Erythroblast (primary cell): ENCODE measurements at places on chromosomes 7 and 10.
A peak's percentile ranks its signal among the peaks of the same experiment; 100 is the strongest.

- no peak for DNase-seq
Observed at GRCh38 chr7:143735962-143736361, 21.5 kb downstream of the CTAGE6 start.

GRCh38 chr10:101940916-101941315 is 97.3 kb upstream of the KCNIP2 start:
- no peak for DNase-seq

GRCh38 chr10:79220307-79220706 is 127.0 kb upstream of the PPIF start:
- no peak for DNase-seq

DNA sequence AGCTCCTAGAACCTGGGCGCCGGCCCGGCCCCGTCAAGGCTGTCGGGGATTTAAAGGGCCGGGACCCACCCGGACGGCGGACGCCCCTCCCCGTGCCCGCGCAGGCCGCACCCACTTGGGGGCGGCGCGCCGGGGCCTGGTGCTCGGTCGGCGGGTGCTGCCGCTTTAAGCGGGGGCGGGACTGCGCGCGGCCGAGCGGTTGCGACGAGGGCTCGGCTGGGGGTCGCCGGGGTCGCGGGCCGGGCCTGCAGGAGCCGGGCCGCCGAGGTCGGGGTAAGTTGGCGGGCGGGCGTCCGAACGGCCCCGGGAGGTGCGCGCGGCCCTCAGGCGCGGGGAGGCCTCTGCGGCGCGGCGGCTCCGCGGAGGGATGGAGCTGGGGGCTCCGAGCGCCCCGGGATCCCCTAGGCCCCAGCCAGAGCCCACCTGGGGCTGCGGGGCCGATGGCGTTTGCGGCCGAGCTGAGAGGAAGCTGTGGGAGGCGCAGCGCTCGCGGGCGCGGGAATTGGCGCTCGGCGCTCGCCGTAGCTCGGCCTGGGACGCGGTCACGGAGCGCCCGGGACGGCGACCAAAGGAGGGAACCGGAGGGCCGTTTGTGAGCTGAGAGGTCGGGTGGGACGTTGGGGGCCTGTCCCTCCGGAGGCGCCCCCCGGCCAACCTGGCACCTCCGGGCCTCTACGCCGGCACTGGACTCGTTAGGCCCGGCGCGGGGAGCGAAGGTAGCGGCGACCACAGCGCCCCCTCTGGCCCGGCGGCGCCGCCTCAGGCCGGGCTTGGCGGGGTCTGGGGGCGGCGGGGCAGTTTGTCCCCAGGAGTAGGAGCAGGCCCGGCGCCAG is at the start of gene TRRAP:
TRRAP (plus strand) TSS at position 168 of the 833 bp plus-strand sequence. CDS start 2,619 bp downstream, outside the sequence.
- peak; percentile 91 for DNase-seq

DNA sequence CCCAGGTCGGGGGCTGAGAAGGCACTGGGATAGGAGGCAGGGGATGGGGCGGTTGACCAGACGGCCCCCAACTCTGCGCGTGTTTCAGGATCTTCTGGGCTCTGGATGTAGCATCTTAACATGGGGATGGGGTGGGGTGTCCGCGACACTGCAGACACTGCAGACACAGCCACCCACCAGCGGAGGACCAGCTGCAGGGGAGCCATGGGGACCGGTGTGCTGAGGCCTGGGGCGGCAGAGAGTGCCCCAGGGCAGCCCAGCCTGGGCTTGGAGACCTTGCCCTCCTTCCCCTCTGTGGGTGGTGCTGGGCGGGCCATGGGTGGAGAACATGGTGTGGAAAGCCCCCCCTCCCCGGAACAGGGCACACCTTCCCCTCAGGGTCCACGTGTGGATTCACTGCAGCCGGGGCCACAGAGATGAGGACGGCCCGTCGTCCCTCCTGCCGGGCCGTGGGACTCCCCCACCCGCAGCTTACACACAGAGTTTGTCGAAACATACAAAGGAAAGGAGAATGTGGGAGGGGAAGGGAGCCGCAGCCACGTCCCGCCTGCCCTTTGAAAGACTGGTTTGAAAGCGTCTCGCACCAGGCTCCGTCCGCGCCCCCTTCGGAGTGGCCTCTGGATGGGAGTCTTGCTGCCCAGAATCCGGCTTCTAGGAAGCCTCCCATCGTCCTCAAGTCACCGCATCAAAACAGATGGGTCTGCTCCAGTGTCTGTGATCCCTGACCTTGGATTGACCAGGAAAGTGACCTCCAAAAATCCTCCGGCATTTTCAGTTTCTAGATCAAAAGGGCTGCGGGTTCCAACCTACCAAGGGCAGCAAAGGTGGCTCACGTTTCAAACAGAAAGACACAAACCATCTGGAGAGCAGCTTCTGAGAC is 91.5 kb upstream of the TCERG1L start:
- DNase-seq, result no peak

GRCh38 chr10:96124230-96125141 is 5.6 kb upstream of the ZNF518A start:
- DNase-seq, result peak; percentile 16

- no peak for DNase-seq
Observed at GRCh38 chr7:70137126-70137525, 538.9 kb downstream of the AUTS2 start.

DNA sequence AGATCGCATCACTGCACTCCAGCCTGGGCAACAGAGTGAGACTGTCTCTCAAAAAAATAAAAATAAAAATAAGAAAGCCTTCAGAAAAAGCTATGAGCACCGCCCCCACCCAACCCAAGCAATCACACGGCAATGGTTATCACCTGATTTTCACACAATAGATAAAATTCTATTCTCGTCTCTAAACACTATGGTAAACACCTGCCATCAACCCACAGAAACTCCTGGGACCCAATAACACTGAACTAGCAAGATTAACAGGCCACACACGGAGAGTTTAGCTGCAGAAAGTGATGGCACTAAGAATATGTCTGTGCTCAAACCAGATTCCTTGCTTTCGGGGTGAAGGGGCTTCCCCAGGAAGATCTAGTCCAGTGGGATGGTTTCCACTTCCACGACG is 173.8 kb downstream of the DIP2C start:
- no peak for DNase-seq

DNA sequence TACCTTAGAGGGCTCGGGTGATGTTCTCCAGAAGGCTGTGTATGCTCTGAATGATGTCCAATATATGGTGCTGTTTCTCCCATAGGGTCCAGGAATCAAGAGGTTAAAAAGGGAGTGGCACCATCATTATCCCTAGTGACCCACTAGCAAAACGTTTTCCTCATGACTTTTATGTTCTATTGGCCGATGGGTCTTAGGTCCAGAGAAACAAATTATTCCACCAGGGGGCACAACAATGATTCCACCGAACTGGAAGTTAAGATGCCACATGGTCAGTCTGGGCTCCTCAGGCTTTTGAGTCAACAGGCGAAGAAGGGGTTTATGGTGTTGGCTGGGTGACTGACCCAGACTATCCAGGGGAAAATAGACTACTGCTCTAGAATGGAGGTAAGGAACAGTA is 256.1 kb downstream of the COBL start:
- peak; percentile 5 for DNase-seq

DNA sequence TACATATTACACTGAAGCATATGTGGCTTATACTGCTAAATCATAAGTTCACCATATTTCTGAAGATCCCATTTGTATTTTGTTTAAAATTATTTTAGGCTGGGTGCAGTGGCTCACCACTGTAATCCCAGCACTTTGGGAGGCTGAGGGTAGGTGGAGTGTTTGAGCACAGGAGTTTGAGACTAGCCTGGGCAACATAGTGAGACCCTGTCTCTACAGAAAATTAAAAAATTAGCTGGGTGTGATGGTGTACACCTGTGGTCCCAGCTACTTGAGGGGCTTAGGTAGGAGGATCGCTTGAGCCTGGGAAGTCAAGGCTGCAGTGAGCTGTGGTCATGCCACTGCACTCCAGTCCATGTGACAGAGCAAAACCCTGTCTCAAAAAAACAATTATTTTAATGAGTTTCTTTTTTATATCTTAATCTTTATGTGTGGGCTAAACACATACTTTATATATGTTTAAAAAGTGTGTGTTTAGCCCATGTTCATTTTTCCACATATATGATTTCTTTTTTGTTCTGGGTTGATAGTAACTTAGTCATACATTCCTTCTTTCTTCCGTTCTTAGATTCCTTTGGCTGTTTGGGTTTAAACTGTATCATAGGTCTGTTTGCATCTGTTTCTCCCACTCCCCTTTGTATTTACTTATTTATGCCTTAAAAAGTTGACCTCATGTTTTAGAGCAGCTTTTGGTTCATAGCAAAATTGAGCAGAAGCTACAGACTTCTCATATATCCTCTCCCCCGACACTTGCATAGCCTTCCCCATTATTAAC is 33.5 kb downstream of the RSBN1L start:
- DNase-seq, result no peak

GRCh38 chr7:71497256-71497946 is 365.5 kb downstream of the GALNT17 start:
- DNase-seq, result no peak

GRCh38 chr7:148815612-148816011 is 68.5 kb downstream of the EZH2 start:
- DNase-seq, result no peak

DNA sequence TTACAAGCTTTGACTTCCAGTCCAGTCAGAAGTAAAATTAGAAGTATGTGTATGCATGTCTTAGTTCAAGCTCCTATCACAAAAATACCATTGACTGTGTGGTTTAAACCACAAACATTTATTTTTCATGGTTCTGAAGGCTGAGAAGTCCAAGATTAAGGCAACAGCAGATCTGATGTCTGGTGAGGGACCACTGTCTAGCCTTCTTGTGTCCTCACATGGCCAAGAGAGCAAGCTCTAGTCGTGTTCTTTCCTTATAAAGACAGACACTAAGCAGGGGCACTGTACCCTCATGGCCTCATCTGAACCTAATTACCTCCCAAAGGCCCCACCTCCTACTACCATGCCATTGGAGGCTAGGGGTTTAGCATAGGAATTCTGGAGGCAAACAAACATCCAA is 41.3 kb upstream of the ARL4A start:
- no peak for DNase-seq

GRCh38 chr7:91843831-91844230 is 36.7 kb downstream of the MTERF1 start:
- DNase-seq, result no peak

- DNase-seq, result no peak
Observed at GRCh38 chr10:129372172-129372571, 94.9 kb upstream of the MGMT start.

DNA sequence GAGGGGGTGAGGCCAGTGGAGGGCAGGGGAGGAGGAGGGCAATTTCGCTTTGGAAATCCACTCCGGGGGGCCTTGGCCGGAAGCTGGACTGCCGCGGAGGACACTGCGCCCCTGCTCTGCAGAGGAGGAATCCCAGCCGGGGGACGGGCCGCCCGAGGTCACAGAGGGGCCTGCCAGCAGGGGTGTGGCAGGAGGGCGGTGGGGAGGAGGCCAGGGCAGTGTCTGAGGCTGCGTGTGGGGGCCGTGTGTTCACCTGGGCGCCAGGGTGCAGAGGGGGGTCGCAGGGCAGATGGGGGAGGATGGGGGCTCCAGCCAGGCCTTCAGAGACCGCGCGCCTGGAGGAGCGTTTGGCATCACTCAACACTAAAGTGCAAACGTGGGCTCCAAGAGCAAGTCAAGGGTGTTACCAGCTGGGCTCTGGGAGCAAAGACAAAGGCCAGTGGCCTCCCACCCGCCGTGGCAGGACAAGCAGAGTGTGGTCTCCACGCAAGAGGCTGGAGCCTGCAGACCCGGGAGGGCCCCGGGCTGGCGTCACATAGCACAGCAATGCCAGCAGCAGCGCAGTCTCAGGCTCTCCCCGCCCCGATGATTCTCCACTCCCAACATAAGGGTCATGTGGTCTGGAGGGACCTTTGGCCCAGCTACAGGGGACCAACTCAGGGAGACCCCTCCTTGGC is 45.3 kb upstream of the DNAJB6 start:
- DNase-seq, result no peak

- DNase-seq, result no peak
Observed at GRCh38 chr7:123539871-123540270, 5.5 kb upstream of the IQUB start.

DNA sequence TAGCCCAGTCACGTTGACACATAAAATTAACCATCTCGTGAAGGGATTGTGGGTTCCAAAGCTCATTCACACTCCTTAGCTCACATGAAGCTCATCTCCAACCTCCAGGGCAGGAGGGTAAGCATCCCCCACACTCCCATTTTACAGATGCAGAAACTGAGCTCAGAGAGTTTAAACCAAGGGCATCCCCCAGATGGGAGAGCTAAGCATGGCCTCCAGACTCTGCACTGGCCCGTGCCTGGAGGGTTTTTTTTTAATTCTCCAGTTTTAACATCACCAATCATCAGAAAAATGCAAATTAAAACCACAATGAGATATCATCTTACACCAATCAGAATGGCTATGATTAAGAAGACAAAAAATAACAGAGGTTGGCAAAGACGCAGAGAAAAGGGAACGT is 53.3 kb upstream of the TCF7L2 start:
- no peak for DNase-seq

- DNase-seq, result no peak
Observed at GRCh38 chr10:103502849-103503660, 9.6 kb downstream of the NEURL1 start.

GRCh38 chr7:234708-235553 is 42.6 kb downstream of the FAM20C start:
- no peak for DNase-seq

- no peak for DNase-seq
Observed at GRCh38 chr10:44473146-44473545, 88.2 kb upstream of the CXCL12 start.

DNA sequence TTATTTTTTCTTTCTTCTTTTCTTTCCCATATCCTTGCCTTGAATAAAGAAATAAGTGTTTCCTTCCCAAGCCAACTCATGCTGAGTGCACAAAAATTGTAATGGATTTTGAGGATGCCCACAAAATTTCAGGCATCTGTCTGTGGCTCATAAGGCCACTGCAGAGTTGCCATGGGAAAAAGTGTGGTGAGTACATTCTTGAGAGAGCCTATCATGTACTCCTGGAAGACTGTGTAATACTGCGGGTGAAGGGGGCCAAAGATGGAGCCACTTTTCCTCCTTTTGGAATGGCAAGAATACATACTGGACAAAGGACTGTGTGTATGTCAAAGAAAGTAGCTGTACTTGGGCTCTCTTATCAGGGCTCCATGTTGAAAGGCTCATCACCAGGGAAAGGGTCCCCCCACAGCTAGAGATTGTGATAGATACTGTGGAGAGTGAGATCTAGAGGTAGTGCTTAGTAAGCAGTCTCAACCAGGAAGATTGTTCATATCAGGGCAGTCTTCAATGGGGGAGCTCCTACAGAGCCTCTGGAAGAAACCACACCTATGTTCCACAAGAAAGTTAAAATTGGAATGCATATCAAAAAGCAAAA is 341.6 kb upstream of the KCND2 start:
- DNase-seq, result no peak

DNA sequence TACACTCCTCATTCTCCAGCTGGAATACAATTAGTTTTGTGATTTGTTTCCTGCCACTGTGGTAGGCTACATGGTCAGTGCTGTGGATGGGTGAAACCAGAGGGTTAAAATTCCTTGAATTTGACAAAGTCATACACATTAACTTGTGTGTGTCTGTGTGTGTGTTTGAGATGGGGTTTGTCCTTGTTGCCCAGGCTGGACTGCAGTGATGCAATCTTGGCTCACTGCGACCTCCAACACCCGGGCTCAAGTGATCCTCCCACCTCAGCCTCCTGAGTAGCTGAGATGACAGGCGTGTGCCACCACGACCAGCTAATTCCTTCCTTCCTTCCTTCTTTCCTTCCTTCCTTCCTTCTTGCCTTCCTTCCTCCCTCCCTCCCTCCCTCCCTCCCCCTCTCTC is 24.8 kb upstream of the GIMAP8 start:
- DNase-seq, result no peak
